Left kidney (tissue), 8 donors: ENCODE measurements at places on chromosomes 6 and 20. TPM values are rescaled to one million over a fixed set of nuclear protein-coding genes. Genes with fewer than 3 reads are reported as not detected.

The IFNGR1 gene
- polyA plus RNA-seq = 66.3 TPM

The PGC gene
- polyA plus RNA-seq = not detected

The PRL gene
- 0.10 TPM for polyA plus RNA-seq

The SCUBE3 gene
- 63.6 TPM for polyA plus RNA-seq

The SLC26A8 gene
- 0.47 TPM for polyA plus RNA-seq

The CLIC5 gene
- polyA plus RNA-seq = 209 TPM

The SMIM13 gene
- 19.5 TPM for polyA plus RNA-seq

- DNase-seq = no peak
Observed at GRCh38 chr6:2505624-2506023, 245.1 kb downstream of the MYLK4 start.

DNA sequence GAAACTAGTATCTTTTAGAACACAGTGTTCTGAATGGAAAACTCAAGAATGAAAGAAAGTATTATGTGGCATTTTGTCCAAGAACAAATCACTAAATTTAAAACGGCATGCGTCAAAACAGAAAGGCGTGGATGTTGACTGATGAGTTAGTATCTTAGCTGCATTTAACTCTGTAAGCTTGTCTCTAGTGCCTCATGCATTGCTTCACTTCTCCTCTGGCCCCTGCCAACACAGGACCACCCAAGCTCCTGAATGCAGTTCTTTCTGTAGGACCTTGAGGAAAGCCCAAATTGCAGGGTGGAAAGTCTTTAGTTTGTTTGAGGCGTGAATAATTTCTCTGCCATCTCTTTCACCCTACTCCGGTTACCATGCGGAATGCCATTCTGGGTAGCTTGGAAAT lies 632.2 kb downstream of the COL12A1 start:
- no peak for DNase-seq

GRCh38 chr20:21272279-21272678 lies 30.9 kb upstream of the XRN2 start:
- no peak for DNase-seq

GRCh38 chr20:62284448-62284847 lies 18.3 kb upstream of the ADRM1 start:
- no peak for DNase-seq

DNA sequence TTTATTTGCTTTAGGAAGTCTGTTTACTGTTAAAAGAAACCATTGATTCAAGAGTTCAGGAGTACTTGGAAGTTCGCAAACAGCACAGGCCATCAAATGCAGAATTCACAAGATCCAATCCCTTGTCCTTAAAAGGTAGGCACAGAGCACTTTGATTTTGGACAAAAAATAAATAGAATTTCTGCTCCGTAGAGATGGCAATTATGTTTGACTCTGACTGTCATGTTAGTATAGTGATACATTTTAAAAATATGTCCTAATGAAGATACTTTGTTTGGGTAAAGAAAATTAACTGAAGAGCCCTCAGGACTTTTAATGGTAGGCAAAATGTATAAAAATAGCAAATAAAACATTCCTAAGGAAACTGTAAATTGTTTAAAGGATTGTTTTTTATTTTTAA lies 113.1 kb downstream of the JAG1 start:
- no peak for DNase-seq

GRCh38 chr20:58227391-58228102 lies 906 bp downstream of the ANKRD60 start:
- DNase-seq = no peak

DNA sequence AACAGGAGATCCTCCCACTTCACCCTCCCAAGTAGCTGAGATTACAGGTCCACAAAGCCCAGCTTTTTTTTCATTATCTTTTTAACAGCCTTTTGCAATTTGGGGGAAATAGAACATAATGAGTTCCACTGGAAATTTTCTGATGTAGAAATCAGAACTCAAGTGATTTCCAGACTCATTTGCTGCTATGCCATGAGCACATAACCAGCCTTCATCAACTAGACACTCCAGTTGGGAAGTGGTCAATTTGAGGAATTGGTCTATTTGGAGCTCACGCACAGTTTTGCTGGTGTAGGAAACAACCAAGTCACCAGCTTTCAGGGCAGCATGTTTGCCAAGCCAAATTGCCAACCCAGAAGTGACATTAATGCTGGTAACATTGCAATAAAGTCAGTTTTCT lies 86.7 kb downstream of the MAFB start:
- DNase-seq = no peak

DNA sequence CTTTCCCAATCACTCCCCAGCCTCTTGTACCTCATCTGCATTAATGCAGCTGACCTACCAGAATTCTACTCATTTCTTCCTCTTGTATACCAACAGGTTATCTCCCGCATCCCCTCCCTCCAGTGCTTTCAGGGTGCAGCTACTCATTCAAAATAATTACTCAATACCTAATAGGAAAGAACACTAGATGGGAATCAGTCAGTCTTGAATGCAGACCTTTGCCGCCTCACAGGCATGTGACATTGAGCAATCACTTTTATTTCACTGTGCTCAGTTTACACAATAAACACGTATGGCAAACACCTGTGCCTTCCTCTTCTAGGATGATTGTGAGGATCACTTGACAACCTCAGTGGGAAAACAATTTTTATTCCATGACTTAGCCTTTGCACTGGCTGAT lies 13.3 kb downstream of the ZSCAN31 start:
- no peak for DNase-seq

GRCh38 chr6:31042806-31043205 lies 32.5 kb downstream of the MUC22 start:
- DNase-seq = no peak
